Astrocyte of the cerebellum (primary cell): ENCODE measurements at places on chromosomes 2 and 18.
A peak's percentile ranks its signal among the peaks of the same experiment; 100 is the strongest.

DNA sequence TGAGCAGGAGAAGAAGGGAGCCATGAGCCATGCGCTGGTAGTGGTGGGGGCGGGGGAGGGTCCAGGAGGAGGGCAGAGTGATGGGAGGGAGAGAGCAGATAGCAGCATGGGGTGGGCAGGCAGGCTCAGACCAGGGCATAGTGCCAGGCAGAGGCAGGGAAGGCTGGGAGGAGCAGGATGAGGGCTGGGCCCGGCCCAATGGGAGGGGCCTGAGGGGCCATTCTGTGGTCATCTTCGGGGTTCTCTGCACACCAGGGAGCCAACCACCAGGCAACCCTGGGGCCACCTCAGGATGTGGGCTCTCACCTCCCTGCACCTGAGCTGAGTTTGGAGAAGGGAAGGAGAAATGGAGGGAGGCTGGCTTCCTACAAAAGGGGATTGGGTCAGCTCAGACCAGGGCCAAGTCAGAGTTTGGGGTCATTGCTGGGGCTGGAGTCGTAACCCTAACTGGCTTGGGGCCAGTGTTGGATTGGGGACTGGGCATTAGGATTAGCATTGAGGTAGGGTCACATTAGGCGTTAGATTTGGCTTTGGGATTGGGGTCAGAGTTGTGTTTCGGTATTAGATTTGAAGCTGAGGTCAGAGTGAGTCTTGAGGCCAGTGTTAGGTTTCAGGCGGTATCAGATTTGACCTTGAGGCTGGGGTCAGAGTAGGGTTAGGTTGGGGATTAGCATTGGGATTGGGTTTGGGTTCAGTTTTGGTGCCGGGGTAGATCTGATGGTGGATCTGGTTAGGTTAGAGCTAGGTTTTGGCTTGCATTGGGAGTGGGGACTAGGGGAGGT is 11.2 kb downstream of the VIL1 start:
- DNase-seq: no peak

DNA sequence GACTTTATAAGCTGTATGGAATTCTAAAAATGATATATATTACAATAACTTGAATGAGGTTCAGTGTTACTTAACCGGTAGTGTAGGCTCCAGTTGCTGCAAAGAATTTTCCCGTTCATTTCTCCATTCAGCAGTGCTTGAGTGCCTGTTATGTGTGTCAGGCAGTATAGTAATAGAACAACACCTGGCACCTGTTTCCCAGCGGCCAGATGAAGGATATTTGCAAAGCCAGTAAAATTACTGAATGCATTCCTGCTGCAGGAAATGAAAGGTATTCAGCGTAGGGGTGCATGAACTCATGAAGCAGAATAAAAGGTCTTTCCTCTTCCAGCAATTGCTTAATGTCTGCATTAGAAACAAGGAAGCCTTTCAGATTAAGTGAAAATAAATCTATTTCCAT is 18.8 kb downstream of the YPEL5 start:
- no peak for DNase-seq

DNA sequence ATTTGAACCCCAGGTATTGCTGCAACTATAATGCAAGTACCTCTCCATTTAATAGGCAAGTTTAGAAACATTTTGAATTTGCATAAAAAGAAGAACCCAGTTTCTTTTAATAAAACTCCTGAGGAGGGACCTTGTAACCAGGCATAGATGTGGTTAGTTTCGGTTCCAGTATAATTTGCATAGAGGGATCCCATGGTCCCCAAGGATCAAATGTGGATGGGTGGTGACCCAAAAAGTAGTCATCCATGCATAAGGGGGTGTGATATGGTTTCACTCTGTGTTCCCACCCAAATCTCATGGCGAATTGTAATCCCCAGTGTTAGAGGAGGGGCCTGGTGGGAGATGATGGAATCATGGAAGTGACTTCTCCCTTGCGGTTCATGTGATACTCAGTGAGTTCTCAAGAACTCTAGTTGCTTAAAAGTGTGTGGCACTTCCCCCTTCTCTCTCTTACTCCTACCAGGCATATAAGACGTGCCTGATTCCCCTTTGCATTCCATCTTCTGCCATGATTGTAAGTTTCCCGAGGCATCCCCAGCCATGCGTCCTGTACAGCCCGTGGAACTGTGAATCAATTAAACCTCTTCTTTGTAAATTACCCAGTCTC is 40.2 kb upstream of the SKA1 start:
- no peak for DNase-seq

- DNase-seq: no peak
Observed at GRCh38 chr2:224887141-224887540, 155.1 kb downstream of the DOCK10 start.

DNA sequence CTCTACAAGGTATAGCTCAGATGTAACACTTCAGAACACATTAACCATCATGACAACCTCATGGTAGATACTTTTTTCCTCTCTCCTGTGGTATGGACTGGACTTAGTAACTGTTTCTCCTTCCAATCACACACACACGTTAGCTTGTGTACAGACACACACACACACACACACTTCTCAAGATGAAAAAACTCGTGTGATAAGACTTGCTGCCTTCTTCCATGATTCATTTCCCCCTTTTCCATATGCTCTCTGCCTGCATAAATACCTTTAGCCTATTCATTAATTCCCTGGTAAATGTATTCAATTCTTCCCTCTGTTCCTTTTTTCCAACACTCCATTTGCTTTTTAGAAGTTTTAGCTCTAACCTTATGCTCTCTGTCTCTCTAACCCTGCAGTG is 118.9 kb upstream of the TANK start:
- DNase-seq: no peak

GRCh38 chr18:63267975-63268721 is 51.4 kb downstream of the BCL2 start:
- DNase-seq: no peak

- DNase-seq: no peak
Observed at GRCh38 chr18:69401226-69401971, 711 bp downstream of the DOK6 start.

DNA sequence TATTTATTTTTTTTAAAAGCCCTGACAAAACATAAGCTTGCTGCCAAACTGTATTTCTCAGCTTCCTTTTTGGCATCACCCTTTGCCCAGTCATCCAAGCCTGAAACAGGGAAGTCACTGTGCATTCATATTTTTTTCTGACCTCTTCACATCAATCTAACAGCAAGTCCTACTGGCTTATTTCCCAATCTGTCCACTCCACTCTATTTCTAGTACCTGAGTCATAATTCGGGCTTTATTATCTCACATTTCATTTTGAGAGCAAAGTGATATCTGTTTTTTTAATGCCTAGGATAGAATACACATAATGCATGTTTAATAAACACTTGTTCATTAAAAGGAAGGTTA is 5.1 kb downstream of the HNMT start:
- peak; percentile 73 for DNase-seq
